ENCODE measurements at places on chromosomes 1 and 21.

GRCh38 chr1:163291461-163291860 is 30.3 kb upstream of the NUF2 start:
- DNase-seq, result no peak

GRCh38 chr1:28986306-28986910 is 72.0 kb downstream of the EPB41 start:
- DNase-seq, result no peak

DNA sequence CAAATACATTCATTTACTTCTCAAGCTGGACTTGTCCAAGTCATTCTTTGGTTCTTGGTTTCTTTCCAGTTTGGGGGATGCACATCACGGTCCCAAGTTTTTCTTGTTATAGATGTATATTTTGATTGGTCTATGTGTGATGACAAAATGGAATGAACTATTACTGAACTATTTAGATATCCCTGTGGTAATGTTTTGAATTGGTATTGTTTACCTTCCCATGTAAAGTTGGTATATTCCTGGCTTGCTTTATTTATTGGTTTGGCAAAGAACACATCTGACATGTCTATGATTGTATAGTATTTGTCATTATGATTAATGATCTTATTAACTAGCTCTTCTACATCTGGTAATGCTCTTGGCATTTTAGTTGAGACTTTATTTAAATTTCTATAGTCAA is 22.4 kb upstream of the ZNF692 start:
- DNase-seq, result no peak

GRCh38 chr1:115242543-115242942 is 95.5 kb downstream of the NGF start:
- DNase-seq, result no peak

DNA sequence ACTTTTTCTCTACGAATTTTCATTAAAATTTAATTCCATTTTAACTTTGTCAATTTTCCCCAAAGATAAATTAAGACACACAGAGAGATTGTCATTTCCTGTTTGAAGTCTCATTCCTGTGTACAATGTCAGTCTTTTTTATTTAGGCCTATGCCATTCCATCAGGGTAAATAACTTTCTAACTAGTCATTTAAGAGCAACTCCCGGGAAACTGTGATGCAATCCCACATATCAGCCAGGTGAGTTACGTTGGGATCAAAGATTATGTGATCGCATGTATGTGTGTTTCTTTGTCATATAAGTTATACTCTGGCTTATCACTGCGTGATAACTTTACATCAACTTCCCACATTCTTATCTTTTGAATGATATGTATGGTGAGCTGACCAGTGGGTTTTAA is 86.1 kb upstream of the S1PR1 start:
- no peak for DNase-seq

GRCh38 chr1:244286341-244286740 is 165.4 kb downstream of the ADSS2 start:
- no peak for DNase-seq

GRCh38 chr21:24852610-24853195 is 754.6 kb downstream of the MRPL39 start:
- no peak for DNase-seq

DNA sequence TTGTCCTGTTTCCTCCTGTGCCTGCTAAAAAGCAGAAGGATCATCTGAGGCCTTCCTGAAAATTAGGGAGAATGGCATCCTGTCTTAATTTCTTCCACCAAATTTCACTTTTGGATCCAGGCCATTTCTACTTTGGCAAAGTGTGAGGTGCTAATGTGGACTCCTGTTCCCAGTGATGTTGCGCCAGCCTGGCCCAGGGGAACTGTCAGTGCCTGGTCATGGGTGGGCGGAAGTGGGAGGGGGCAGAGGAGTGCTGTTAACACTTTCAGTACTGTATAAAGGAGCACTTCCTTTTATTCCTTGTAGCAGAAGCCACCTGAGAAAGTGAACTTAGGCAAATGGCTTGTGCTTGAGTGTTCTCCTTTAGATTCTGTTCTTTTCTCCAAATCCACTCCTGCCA is 19.9 kb downstream of the ELAPOR1 start:
- DNase-seq, result no peak

- no peak for DNase-seq
Measured at GRCh38 chr1:224380003-224380402, 23.3 kb downstream of the CNIH4 start.

DNA sequence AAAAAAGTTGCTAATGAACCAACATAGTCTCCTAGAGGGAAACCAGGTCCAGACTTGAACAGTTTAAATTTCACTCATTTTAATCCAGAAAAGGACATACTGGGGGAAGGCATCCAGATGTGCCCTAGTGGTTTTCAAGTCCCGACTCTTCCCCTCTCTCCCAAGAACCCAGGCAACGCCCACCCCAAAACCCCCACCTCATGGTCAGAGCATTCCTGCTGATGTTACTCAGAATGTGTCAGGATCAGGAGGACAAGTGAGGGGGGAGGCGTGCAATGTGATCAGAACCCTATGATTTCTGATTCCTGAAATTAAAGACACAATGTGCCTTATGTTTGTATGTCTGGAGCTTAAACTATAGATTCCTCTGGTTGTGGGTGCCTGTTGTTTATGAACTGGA is 1.6 kb upstream of the CTSK start:
- no peak for DNase-seq

- no peak for DNase-seq
Measured at GRCh38 chr1:33460947-33461629, 11.4 kb upstream of the ZSCAN20 start.

GRCh38 chr1:197557302-197557701 is 218.0 kb downstream of the DENND1B start:
- no peak for DNase-seq

- DNase-seq, result no peak
Measured at GRCh38 chr21:35829067-35829466, 231.3 kb downstream of the SETD4 start.

DNA sequence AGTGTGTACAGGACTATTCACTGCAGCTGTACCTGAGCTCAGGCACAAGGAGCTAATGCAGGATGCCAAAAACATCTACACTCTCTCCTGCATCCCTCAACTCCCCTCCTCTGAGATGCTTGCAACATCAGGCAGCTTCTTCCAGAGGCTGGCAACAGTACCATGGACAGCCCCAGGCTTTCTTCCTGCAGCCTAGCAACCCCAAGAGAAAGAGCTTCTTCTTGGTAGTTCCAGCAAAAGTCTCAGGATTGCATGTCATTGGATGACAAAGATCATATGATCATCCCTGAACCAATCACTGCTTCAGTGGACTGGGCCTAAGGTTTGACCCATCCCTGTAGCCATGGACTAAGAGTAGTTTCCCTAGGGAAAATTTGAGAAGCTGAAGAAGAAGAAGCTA is 46.7 kb downstream of the CAMK2N1 start:
- no peak for DNase-seq

- no peak for DNase-seq
Measured at GRCh38 chr1:1098681-1099421, 17.0 kb downstream of the C1orf159 start.

DNA sequence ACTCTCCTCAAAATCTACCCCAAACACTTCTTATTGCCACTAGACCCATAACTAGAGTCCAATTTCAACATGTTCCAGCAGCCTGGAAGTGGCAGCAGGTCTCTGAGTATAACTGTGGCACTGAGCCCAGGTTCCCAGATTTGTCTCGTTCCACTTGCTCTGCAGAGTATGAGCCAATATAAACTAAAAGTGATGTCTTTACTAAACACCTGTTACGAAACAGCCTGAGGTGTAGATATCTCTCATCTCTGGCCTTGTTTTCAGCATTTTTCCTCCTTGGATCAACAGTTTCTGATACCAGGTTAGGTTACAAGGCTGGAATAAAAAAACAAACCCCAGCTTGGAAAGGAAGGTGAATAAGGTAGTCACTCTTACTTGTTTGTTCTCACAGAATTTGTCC is 25.2 kb upstream of the PRDX6 start:
- no peak for DNase-seq

DNA sequence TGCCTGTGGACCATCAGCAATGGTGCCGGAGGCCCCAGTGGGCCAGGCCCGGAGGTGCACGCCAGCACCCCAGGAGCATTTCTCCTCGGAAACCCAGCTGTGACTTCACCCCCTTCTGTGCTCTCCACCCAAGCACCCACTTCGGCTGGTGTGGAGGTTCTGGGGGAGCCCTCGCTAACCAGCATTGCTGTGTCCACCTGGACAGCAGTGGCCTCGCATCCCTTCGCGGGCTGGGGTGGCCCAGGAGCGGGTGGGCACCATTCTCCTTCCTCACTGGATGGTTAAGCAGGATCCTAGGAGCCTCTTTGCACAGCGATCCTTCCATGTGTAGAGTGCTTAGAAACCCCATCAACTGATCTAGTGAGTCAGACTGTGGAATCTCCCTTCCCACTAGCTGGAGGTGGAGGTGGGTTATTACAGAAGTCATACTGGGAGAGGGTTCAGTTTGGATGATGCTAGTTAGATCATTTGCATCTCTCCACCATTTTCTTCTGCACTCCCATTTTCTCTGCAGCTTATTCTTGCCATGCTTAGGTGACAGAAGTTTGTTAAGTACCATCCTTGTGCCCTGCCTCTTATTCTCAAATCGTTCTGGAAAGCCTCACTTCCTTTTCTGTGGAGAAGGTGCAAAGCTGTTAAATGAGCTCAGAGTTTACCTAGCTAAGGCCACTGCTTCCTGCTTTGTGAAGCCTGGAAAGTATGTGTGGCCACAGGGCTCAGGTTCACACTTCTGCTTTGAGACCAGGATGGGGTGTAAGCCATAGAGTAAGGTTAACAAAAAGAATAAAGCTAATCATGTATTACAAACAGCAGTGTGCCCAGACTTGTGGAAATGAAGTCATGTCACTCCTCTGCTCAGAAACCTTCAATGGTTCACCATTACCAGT is 32.3 kb downstream of the TBX19 start:
- no peak for DNase-seq

DNA sequence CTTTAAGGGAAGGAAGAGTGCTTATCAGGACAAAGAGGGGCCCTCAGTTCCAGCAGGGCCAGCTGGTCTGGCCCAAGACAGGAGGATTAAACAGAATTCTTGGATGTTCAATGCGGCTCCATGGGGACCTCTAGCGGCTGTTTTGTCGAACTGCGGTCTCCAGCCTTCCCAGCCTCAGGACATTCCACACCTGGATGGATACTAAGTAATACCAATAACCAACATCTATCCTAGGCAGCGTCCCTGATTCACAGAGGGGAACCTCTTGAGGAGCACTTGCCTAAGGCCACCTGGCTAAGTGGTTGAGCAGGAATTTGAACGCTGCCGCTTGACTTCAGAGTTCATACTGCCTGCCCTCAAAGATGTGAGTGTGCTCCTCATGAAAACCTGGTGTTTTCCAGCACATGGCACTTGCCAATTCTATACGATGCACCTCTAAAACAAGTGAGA is 15.5 kb upstream of the CD247 start:
- DNase-seq, result peak; percentile 59

DNA sequence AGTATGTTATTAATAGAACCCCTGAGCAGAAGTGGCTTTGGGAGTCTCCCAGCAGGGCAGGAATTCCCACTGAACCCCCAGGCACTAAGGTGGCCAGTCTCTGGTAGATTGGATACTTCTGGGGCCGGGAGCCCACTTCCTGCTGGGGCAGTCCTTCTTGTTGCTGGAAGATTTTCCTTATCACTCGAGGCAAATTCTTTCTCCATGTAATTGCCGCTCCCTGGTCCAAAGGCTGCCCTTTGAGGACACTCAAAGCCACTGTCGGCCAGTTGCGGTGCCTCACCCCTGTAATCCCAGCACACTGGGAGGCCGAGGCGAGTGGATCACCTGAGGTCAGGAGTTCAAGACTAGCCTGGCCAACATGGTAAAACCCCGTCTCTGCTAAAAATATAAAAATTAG is 22.6 kb upstream of the TNFRSF1B start:
- DNase-seq, result no peak

DNA sequence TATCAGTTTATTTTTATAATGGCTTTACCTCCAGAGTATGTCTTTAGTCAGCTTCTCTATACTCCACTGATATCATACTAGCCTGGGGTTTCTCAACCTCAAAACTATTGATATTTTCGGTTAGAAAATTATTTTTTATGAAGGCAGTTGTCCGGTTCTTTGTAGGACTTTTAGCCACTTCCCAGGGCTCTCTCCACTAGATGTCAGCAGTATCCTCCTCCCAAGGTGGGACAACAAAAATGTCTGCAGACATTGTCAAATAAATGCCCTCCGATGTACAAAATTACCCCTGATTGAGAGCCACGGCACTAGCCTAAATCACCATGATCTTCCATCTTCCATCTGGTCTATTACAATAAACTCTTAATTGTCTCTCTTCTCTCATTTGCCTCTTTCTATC is 4.1 kb upstream of the GRIK1 start:
- no peak for DNase-seq

- DNase-seq, result peak; percentile 68
Measured at GRCh38 chr1:200184196-200184595, 156.7 kb downstream of the NR5A2 start.

- DNase-seq, result no peak
Measured at GRCh38 chr1:36456391-36456928, 6.2 kb upstream of the OSCP1 start.

- no peak for DNase-seq
Measured at GRCh38 chr1:87648323-87649119, 319.8 kb downstream of the LMO4 start.

GRCh38 chr1:6033986-6034749 is 11.5 kb upstream of the KCNAB2 start:
- DNase-seq, result peak; percentile 60

DNA sequence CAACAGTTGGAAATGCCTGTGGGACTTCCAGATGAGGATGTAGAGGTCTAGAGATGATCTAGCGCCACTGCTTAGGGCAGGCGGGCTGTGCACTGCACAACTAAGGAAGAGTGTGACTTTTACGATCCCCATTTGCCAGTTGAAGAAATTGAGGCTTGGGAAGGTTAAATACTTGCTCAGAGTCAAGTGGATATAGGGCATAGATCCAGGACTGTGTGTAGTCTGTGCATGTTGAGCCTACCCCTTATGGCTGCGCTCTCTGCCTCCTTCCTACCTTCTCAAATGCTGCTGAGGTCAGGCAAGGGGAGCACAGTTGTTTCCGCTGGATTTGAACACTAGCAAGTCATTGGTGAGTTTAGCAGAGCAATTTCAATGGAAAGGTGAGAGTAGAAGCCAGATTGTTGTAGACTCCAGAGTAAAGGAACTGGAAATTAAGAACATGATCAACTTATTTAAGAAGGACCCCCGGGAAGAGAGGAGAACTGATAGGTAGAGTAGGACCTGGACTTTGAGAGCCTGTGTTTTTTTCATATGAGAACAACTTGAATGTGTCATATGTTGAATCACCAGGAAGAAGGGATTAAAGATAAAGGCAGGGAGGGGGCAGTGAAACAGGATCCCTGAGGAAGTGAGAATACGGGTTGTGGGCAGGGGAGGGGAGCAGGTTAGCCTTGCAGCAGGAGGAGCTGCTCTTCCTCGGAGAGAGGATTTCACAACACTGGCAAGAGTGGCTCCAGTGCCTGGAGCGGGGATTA is 2.7 kb downstream of the CAPN2 start:
- DNase-seq, result no peak

- no peak for DNase-seq
Measured at GRCh38 chr1:94549706-94550105, 8.1 kb upstream of the F3 start.

- no peak for DNase-seq
Measured at GRCh38 chr1:41632781-41633575, 148.5 kb upstream of the EDN2 start.

Data from NCI-H2227 treated with DMSO at 0.1 percent for 48 hours (cell line).